ENCODE measurements at places on chromosomes 1 and 21.

- peak; percentile 16 for DNase-seq
Measured at GRCh38 chr1:21331752-21332478, 41.7 kb upstream of the ECE1 start.

DNA sequence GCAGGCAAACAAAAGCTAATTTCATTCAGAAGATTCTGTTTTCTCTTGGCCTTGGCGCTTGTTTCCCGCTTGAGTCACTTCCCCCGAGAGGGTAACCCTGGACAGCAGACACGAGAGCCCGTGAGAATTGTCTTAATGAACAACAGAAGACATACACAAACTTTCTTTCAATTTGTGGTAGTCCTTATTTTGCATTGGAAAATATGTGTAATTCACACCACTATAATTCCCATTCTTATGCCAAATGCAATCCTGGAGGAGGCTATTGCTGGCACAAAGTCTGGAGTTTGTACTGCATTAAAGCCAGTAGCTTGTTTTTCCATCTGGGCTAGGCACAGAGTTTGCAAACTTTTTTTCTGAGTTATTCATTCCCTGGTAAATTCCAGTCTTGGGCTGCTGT is 109.8 kb upstream of the IVNS1ABP start:
- no peak for DNase-seq

DNA sequence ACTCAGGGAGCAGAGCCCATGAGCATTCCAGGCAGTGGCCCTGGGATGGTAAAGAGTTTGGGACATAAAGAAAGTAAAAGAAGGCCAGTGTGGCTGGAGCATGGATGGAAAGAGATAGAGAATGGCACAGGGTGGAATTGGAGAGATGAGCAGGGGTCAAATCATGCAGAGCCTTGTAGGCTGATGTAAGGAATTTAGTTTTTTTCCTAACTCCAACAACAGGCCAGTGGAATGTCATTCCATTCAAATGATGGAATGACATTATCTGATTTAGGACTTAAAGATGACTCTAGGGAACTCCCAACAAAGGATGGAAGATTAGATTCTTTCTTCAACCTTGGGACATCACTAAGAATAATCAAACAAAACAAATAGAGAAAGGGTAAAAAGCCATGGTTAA is 12.8 kb upstream of the S100A2 start:
- DNase-seq, result no peak

GRCh38 chr1:204623365-204623893 is 62.1 kb downstream of the LRRN2 start:
- DNase-seq, result no peak

DNA sequence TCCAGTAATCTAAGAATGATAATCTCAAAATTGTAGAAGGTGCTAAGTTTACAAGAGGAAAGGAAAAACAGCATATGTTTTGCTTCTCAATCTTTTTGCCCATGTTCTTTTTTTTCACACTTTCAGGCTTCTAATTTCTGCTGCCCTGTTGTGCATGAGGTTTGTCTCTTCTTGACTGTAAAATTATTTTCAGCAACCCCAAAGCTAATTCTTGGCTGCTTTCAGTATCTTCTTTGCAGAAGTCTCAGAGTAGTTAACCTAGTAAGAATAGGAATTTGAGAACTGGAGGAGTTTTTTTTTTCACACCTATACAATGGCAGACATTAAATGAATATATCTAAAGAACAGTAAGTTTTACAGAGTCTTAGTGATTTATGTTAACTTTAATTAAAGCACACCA is 26.4 kb downstream of the DENND2D start:
- no peak for DNase-seq

DNA sequence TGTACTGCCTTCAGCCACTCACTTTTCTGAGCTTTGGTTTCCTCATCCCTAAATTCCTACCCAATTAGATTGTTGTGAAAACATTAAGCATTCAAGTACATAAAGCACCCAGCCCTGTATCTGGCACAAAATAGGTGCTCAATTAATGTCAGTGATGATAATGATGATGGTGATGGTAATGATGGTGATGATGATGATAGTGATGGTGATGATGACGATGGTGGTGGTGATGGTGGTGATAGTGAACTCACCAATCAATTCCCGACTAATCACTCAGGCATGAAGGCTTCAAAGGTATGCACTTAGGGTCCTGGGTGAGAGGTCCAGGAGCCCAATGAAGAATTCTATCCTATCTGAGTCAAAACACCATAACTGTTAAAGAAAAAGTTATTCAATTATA is 383.5 kb downstream of the MATN1 start:
- DNase-seq, result no peak

GRCh38 chr1:58586271-58586670 is 9.2 kb upstream of the TACSTD2 start:
- DNase-seq, result no peak

DNA sequence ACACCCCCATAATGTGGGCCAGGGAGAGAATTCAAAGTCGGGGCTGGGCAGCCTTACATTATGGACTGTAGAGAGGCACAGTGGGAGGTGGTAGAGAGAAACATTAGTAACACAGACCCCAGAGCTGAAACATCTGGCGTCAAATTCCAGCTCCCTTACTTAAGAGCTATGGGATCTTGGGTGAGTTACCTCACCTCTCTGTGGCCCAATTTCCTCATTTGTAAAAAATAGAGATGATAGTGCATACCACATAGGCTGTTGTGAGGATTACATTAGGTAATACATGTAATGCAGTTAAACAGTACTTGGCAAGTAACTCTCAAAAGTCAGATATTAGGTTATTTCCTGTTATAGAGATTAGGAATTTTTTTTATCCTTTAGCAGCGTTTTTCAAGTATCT is 160.5 kb upstream of the KIAA0040 start:
- DNase-seq, result no peak

DNA sequence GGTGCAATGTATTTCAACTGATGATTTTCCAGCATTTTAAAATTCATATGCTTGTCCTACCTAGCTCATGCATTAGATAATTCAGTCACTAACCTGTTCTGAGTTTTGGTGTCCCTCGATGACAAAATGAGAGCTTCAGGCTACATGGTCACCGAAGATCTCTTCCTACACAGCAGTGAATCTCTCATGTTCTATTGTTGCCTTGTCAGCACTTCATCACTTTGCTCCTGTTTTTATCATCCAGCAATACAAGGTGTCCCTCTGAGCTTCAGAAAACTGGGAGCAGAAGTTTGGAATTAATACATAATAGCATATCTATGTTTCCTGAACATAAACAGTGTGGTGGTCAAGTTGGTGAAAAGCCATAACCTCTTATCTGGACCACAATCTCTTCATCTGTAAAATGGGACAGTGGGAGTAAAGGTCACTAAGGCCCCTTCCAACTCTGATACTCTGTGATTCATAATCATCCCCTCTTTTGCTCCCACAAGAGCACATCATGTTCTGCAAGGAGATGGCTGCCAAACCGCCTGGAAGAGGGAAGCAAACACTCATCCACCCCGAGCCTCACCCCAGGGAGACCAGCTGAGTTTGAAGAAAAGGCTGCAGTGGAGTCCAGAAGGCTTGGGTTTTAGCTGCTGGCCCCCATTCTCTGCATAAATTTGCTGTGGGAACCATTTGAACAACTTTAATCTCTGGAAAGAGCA is 137.9 kb upstream of the F3 start:
- DNase-seq, result no peak

DNA sequence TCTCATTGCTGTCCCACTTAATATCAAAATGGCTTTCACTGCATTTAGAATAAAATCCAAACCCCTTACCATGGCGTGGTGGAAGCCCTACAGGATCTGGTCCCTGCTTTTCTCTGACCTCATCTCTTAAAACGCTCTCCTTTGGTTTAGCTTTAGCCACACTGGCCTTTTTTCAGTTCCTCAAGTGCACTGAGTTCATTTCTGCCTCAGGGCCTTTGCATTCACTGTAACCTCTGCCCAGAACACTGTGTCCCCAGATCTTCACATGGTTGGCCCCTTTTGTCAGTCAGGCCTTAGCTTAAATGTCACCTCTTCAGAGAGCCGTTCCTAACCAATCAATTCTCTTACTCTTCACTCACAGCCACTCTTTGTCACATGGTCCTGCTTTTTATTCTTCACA is 21.5 kb downstream of the BCL9 start:
- DNase-seq, result no peak

- DNase-seq, result no peak
Measured at GRCh38 chr1:192630521-192631287, 5.2 kb upstream of the RGS13 start.

DNA sequence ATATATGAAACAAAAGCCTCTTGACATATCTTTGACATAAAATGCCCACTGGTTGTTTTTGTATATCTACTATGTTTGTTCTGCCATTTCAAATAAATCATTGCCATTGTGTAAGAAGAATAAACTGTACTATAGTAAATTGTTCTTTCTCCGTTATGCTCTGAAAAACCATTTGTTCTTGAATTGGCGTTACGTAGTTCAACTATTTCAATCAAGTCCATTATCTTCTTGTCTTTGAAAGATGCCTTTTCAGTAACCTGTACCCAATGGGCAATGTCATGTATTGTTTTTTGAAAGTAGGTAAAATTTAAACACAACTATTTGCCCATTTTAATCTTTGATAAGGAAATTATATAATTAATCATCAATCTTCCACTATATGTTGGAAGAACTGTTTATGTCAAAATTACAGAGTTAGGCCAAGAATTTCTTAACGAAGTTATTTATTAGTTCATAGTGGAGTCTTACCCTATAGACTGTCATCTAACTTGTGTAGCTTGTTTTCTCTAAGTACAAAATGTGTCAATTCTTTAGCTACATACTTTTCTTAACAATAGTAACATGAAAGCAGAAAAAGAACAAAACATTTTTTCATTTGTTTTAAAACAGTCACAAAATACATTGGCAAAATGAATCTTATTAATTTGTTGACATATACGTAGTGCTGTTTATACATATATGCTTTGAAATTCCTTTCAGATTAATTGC is 294.8 kb downstream of the PTPRC start:
- DNase-seq, result no peak

Data from KG1 (cell line).